Dermis lymphatic vessel endothelial cell (primary cell): ENCODE measurements at places on chromosomes 1 and 21. TPM values are rescaled to one million over a fixed set of nuclear protein-coding genes. Genes with fewer than 3 reads are reported as not detected.

Gene PRAMEF6
- not detected in 2 replicates for total RNA-seq

Gene FHL3
- 6.6 and 11.4 TPM in 2 replicates for total RNA-seq

Gene HFM1
- 0.11 and 0.69 TPM in 2 replicates for total RNA-seq

Gene LDLRAP1
- 10.6 and 16.6 TPM in 2 replicates for total RNA-seq

Gene NES
- 22.0 and 36.2 TPM in 2 replicates for total RNA-seq

Gene TATDN3
- total RNA-seq: 10.4 and 13.3 TPM in 2 replicates

Gene LIN28A
- total RNA-seq: not detected in 2 replicates

Gene S100A7A
- total RNA-seq: not detected in 2 replicates

Gene ETNK2
- 8.9 and 9.6 TPM in 2 replicates for total RNA-seq

Gene PTPRF
- total RNA-seq: 28.6 and 56.3 TPM in 2 replicates

Gene C8B
- not detected in 2 replicates for total RNA-seq

Gene MAP10
- 0.65 and 1.0 TPM in 2 replicates for total RNA-seq

Gene GART
- 53.3 and 81.5 TPM in 2 replicates for total RNA-seq

Gene KRTAP11-1
- total RNA-seq: not detected in 2 replicates

Gene TEX38
- total RNA-seq: not detected in 2 replicates

Gene THEMIS2
- 34.7 and 39.4 TPM in 2 replicates for total RNA-seq
